Sciatic nerve (tissue), 2 donors: ENCODE measurements at places on chromosomes 3 and 15.

DNA sequence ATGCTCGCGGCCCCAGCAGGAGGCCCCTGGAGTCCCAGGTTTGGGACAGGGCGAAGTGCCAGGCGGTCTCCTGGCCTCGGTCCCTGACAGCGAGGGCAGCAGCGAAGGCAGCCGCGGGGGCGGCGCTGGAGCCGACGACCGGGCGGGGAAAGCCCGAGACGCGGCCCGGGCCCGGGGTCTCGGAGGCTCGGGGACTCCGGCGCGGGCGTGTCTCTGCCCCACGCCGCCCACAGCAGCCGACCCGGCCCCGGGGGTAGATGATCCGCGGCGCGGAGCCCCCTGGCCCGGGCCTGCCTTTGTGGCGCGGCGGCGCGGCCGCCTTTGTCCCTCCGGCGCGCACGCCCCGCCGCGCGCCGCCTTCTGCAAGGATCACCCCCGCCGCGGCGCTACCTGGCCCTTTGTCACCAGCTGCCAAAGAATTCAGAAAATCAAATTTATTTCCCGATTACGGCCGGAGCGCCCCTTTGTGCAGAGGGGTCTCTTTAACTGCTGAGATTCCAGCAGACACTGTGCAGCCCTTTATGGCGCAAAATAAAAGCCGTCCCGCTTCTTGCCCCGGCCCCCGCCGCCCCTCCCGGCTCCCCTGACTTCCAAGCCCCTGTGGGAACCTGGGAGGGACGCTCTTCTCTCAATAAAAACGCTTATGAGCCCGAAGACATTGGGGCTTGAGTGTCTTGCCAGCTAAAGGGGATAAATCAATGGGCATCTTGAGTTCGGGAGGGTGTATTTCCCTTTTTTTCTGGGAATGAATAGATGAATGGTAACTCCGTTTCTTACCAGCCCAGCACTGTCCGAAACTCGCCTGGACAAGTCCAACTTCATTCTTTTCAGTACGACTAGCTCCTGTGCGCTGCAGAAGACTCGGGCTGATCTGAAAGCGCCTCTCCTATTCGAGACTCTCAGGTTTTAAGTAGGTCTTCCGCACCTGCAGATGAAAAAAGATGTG is 68.4 kb downstream of the HES1 start:
- no peak for DNase-seq

GRCh38 chr15:45586125-45586524 is 1.1 kb upstream of the BLOC1S6 start:
- DNase-seq = no peak

DNA sequence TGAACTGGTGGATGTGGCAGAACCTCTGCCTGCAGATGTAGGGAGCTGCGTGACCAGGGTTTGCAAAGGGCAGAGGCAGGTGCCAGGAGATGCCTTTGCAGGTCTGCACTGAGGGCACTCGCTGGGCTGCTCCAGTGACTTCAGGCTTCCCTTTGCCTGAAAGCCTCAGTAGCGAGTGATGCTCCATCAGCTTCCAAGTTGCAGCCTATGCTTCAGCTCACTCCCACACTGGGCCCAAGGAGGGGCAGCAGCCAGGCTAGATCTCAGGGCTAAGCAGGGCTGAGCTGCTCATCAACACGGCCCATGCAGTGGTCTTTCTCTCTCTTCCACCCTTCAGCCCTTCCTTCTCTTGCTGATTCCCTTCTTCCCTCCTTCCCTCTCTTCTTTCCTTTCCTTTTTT is 78.3 kb upstream of the RGMA start:
- DNase-seq = no peak

DNA sequence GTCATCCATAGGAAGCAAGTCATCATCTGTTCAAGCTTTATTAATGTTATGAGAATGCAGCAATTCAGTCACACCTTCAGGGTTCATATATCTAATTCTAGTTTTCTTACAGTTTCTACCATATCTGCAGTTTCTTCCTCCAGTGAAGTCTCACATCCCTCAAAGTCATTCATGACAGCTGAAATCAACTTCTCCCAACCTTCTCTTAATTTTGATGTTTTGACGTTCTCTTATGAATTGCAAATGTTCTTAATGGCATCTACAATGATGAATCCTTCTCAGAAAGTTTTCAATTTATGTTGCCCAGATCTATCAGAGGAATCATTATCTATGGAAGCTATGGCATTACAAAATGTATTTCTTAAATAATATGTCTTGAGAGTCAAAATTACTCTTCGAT is 210.4 kb upstream of the ZBTB20 start:
- no peak for DNase-seq

DNA sequence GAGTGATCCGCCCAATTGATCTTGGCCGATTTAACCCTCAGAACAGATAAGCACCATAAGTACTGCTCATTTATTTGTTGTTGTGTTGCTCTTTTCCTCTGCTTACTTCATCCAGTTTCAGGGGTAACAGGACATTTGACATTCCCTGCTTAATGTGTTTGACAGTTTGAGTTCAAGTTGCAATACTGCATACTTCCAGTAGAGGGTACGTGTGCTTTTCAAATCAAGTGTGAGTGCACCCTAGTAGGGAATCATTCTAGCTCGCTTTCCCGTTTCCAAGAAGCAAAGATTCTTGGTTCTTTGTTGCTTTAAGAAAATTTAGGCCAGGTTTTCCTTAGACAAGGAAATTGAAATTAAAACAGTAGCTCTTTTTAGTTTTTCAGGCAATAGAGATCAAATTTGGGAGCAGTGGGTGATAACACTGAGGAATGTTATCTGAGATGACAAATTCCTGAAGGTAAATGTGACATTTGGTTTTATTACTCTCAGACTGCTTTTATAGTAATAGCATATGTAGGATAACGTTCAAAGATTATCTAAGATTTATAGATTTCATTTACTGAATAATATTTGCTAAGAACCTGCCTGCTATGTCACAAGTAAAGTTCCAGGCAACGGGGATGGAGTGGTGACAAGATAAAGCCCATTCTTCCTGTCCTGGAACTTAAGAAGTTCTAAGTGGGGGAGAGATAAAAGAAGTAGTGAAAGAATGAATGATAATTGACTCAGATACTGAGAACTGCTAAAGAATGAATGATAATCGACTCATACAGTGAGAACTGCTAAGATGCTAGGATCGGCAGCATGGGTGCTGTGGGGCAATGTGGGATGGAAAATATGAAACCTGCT is 73.3 kb downstream of the SYNPR start:
- DNase-seq = no peak

DNA sequence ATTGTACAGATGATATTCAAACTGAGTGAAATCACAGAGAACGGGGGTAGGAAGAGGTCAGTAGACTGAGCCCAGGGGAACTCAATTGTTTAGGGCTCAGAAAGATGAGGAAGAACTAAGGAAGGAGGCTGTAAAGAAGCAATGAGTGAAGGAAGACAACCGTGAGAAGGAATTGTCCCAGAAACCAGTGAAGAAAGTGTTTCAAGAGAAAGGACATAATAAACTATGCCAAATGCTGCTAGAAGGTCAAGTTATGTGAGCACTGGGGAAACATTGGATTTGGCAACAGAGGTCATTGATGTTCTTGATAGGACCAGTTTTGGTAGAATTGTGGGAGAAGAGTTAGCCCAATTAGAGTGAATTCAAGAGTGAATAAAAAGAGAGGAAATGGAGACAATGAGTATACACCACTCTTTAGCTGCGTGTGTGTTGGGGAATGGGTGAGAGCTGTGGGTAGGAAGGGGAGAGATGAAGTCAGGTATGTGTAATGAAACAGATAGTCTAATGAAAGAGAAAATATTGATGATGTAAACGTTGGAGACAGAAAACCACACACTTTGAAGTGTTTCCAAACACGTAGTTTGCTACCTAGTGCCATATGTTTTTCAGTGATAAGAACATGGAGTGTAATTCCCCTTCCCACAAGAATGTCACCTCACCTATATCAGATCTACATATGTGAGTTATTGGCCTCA is 42.5 kb upstream of the MME start:
- no peak for DNase-seq

DNA sequence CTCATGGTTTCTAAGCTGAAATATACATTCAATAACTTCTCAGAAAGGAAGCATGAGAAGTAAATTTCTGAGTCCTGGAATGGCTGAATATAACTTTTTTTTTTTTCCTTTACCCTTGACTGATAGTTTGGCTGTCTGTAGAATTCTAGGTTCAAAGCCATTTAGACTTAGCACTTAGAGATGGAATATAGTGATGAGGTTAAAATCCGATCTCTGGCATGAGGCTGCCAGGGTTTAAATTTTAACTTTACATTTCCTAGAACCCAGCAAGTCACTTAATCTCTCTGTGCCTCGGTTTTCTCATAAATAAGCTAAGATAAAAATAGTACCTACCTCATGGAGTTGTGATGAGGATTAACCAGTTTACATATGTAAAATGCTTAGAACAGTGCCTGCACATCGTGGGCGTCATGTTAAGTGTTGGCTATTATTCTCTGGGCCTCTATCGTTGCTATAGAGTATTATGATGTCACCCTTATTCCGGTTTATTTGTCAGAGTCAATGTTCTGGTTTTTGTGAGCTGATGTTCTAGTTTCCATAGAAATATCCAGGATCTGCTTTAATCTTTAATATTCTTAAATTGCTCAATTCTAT is 199.8 kb upstream of the TLE3 start:
- DNase-seq = no peak

DNA sequence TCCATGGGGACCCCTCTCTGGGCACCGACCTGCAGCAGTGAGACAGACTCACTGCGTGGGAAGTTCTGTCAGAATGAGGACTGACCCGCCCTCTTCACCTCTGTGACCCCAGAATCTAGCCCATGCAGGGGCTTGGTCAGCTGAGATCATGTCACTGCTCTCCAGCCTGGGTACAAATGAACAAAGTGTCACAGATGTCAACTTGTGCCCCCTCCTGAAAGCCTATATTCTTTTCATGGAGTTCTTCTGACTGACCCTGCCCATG is 210.8 kb downstream of the XXYLT1 start:
- DNase-seq = no peak

- DNase-seq = no peak
These were observed 5.8 kb downstream of the TPRA1 start for GRCh38 chr3:127584734-127585133.

GRCh38 chr15:40349163-40349562 is 1.7 kb upstream of the PHGR1 start:
- DNase-seq = no peak

DNA sequence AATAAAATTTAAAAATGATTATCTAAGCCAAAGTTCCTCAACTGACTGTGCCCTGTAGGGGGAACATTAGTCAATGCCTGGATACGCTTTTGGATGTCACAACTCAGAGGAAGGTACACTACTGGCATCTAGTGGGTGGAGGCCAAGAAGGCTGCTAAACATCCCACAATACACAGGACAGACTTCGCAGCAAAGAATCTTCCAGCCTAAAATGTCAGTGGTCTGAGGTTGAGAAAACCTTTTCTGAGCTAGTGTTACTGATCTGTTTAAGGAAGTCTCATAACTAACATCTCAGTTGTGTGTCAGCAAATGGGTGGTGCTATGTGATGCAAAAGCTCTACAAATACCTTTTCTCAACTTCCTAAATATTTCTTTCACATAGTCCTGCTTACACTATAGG is 20.9 kb upstream of the LDHAL6B start:
- DNase-seq = no peak

GRCh38 chr3:100041328-100041749 is 73.0 kb downstream of the FILIP1L start:
- DNase-seq = no peak

GRCh38 chr15:26214290-26214689 is 351.2 kb upstream of the ATP10A start:
- no peak for DNase-seq

- peak; percentile 70 for DNase-seq
These were observed 19.6 kb upstream of the MOBP start for GRCh38 chr3:39447637-39448483.

GRCh38 chr15:62498278-62498677 is 333.2 kb upstream of the C2CD4B start:
- DNase-seq = no peak

DNA sequence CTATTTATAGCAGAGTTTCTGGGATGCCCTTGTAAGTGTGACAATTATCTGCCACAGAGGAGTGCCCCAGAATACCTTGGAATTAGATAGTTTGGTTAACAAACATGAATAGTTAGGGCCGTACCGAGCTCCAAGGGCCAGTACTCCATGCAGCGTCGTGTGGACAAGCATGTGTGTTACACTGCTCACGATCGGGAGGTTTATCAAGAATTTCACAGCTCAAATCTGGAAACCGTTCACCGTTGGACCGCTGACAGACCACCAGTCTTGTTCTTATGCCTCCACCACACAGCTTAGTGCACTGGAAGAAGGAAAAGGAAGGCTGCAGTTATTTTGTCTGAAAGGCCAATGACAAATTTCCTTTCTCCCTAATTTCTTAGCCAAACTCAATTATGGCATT is 93.7 kb downstream of the ADAMTS9 start:
- peak; percentile 71 for DNase-seq

GRCh38 chr15:81893182-81893835 is 152.5 kb downstream of the MEX3B start:
- DNase-seq = no peak

- no peak for DNase-seq
These were observed 21.2 kb downstream of the ITPR1 start for GRCh38 chr3:4514321-4514720.

DNA sequence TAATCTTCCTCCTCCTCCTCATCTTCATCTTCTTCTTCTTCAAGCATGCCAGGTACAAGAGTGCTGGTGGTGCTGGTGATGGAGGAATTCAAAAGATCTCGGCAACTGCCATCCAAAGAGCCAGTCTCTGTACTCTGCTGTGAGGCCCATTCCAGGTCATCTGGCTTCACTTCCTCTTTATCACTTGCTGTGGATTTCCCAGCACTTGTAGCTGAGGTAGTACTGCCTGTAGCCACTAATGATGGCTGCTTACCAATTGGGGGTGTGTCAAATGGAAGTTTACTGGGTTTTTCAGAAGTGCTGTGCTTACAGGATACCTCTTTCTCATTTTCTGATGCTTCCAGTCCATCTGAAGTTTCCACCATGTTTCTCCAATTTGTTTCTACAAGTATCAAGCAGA is 28.8 kb upstream of the SHC4 start:
- no peak for DNase-seq

- DNase-seq = peak; percentile 53
These were observed 73.2 kb downstream of the AAGAB start for GRCh38 chr15:67181221-67181639.

DNA sequence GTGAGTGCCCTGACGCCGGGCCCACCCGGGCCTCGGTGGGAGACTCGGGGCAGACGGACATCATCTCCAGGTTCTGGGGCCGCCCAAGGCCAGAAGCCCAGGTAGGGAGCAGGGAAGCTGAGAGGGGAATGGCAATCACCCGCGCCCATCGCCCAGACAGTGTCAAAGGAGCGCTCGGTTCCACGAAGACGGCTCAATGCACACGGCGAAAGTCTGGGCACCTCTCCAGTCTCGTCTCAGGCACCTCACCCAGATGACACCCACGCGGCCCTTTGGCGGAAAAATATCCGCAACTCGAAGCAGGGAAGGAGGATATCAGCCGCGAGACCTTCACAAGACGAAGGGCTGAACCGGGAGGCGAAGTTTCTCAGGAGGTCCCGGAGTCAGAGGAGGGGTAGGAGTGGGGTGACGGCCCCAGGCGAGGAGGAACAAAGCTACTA is 916 bp downstream of the IL17RD start:
- DNase-seq = peak; percentile 74
